ENCODE measurements at places on chromosomes 5 and 9. TPM values are rescaled to one million over a fixed set of nuclear protein-coding genes. Genes with fewer than 3 reads are reported as not detected.

MSX2 gene
- 0.73 TPM for total RNA-seq

SV2C gene
- 0.05 TPM for total RNA-seq

ALDOB gene
- 0.85 TPM for total RNA-seq

SAPCD2 gene
- total RNA-seq = 52.0 TPM

LSM11 gene
- total RNA-seq = 5.4 TPM

ST6GALNAC4 gene
- 25.1 TPM for total RNA-seq

FGF10 gene
- 0.32 TPM for total RNA-seq

OR1L6 gene
- total RNA-seq = not detected

IER5L gene
- 5.9 TPM for total RNA-seq

GFI1B gene
- 0.41 TPM for total RNA-seq

PCSK1 gene
- total RNA-seq = 4.5 TPM

SH3PXD2B gene
- 57.4 TPM for total RNA-seq

GZMA gene
- total RNA-seq = not detected

ZNG1F gene
- 6.0 TPM for total RNA-seq
